Fibroblast of skin of back (primary cell): ENCODE measurements at places on chromosomes 1 and 21.

DNA sequence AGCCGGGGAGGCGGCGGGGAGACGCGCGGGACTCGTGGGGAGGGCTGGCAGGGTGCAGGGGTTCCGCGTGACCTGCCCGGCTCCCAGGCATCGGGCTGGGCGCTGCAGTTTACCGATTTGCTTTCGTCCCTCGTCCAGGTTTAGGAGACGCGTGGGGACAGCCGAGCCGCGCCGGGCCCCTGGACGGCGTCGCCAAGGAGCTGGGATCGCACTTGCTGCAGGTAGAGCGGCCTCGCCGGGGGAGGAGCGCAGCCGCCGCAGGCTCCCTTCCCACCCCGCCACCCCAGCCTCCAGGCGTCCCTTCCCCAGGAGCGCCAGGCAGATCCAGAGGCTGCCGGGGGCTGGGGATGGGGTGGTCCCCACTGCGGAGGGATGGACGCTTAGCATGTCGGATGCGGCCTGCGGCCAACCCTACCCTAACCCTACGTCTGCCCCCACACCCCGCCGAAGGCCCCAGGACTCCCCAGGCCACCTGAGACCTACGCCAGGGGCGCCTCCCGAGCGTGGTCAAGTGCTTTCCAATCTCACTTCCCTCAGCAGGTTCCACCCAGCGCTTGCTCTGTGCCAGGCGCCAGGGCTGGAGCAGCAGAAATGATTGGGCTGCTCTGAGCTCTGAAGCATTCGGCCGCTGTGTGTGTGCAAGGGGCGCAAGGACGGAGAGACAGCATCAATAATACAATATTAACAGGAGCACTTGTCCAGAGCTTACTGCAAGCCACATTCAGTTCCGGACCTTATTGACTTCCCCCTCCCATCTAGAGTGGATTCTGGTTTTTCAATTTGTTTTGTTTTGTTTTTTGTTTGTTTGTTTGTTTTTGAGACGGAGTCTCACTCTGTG, 10.3 kb downstream of the SIM2 start:
- no peak for DNase-seq

- peak; percentile 43 for DNase-seq
Measured at GRCh38 chr1:61742620-61743430, 545 bp downstream of the PATJ start.

- no peak for DNase-seq
Measured at GRCh38 chr1:208235356-208235981, 8.7 kb downstream of the PLXNA2 start.

DNA sequence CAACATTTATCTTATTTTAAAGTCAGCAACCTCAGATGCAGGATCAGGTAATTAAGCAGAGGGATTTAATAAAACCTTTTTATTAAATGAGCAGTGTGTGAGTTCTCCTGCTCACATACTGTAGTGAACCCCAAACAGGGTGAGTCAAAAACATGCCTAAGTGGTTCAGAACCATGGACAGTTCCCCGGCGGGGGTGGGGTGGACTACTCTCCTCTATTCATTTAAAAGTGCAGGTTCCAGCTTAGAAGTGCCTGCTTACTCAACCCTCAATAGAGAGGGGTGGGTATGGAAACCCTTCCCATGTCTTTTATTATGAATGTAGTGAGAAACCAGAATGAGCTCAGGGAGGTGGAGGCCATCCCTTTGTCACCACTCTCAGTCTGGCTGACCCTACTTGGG, 397.9 kb downstream of the HHAT start:
- DNase-seq, result peak; percentile 56

DNA sequence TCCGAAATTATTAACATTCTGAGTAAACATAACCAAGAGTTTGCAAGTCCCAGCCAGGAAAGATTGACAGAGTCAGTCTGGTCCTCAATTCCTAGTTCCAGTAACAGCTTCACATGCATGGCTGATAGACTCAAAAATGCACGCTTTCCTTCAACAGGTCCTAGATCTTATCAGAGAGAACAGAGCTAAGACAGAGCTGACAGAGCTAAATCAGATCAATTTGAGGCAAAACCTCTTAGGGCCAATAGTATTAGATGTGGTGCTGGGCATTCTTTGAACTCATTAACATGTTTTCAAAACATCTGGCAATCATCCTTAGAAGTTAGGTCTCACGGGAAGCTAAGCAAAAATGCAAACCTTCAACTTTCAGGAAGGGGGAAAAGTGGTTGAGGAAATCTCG, 114.0 kb downstream of the GREM2 start:
- DNase-seq, result no peak
